ENCODE measurements at places on chromosomes 7 and 10. TPM values are rescaled to one million over a fixed set of nuclear protein-coding genes. Genes with fewer than 3 reads are reported as not detected.

GRCh38 chr7:50869108-50869725 lies 86.5 kb upstream of the GRB10 start:
- H3K27me3 ChIP-seq = peaks cover 5% of the 10 kb centered on the region
- no peaks in the 10 kb centered on the region for H3K36me3 ChIP-seq
- H3K4me1 ChIP-seq = peaks cover 4% of the 10 kb centered on the region
- no peak overlapping the region for H3K27ac ChIP-seq
- H3K4me3 ChIP-seq = no peak overlapping the region

GRCh38 chr7:45196374-45196773 lies 38.8 kb downstream of the RAMP3 start:
- H3K27me3 ChIP-seq = peaks cover 21% of the 10 kb centered on the region
- no peaks in the 10 kb centered on the region for H3K36me3 ChIP-seq
- H3K4me3 ChIP-seq = no peak overlapping the region
- no peak for DNase-seq
- H3K27ac ChIP-seq = no peak overlapping the region

GRCh38 chr7:22730921-22731654 lies 4.1 kb downstream of the IL6 start:
- no peak overlapping the region for H3K27ac ChIP-seq
- H3K36me3 ChIP-seq = no peaks in the 10 kb centered on the region
- peaks cover 10% of the 10 kb centered on the region for H3K27me3 ChIP-seq

DNA sequence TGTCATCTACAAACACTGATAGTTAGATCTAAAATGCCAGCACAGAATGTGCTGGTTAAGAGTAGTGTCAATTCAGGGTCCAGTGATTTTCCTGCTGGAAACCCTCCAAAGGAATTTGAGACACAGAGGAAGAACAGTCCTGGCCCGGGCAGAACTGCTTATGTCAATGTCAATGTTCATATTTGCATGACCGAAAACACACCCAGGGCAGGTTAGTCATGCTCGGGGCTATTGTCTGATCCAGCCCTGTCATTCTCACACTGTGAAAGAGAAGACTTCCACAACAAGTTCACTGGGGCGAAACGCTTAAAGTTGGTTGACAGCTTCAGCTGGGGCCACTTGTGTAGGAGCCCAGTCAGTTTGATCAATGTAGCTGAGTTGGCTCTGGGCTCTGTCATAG lies 139.3 kb downstream of the C1GALT1 start:
- H3K4me3 ChIP-seq = peak overlapping the region; percentile 33
- H3K36me3 ChIP-seq = no peaks in the 10 kb centered on the region
- H3K4me1 ChIP-seq = peaks cover 25% of the 10 kb centered on the region
- DNase-seq = no peak

Gene MALRD1
- 1.8 TPM for total RNA-seq

Gene SLC26A4
- total RNA-seq = not detected

Gene CTNNA3
- total RNA-seq = 2.9 TPM

Gene VWC2
- 0.60 TPM for total RNA-seq
